ENCODE measurements at places on chromosomes 1 and 21. TPM values are rescaled to one million over a fixed set of nuclear protein-coding genes. Genes with fewer than 3 reads are reported as not detected.
A peak's percentile ranks its signal among the peaks of the same experiment; 100 is the strongest.

The LCE2C gene
- total RNA-seq: not detected

The MFSD2A gene
- 23.4 TPM for total RNA-seq

DNA sequence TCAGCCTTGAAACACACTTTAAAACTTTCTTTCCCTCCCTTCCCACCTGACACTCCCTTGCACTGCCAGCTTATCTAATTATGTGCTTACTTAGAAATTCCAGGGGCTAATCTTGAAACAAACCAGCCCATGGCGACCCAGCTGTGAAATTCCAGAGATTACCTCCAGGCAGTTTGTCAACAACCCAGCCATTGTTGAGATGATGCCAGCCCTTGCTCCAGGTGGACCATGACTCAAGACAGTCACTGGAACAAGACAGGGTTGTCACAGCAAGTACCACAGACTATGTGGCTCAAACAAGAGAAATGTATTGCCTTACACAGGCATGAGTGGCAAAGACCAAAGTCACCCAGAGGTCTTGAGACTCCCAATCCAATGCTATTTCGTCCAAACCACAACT lies 7.9 kb downstream of the FYB2 start:
- H3K27ac ChIP-seq: no peak overlapping the region
- no peaks in the 10 kb centered on the region for H3K36me3 ChIP-seq
- no peak for DNase-seq
- no peaks in the 10 kb centered on the region for H3K4me1 ChIP-seq
- no peaks in the 10 kb centered on the region for H3K27me3 ChIP-seq

- no peaks in the 10 kb centered on the region for H3K4me1 ChIP-seq
- no peaks in the 10 kb centered on the region for H3K36me3 ChIP-seq
- H3K27me3 ChIP-seq: no peaks in the 10 kb centered on the region
Measured at GRCh38 chr1:75901371-75901770, 30.8 kb downstream of the ASB17 start.

GRCh38 chr1:210332233-210332632 lies 3.5 kb downstream of the HHAT start:
- DNase-seq: no peak
- peaks cover 26% of the 10 kb centered on the region for H3K4me1 ChIP-seq
- no peak overlapping the region for H3K4me3 ChIP-seq
- peak overlapping the region; percentile 6 for H3K27ac ChIP-seq
- no peaks in the 10 kb centered on the region for H3K27me3 ChIP-seq
- H3K36me3 ChIP-seq: no peaks in the 10 kb centered on the region

GRCh38 chr1:160711602-160712311 lies at the start of gene CD48:
TSS of gene CD48 (minus strand) at chr1:160711822. CDS start at chr1:160711763, 59 bp downstream.
- no peaks in the 10 kb centered on the region for H3K36me3 ChIP-seq
- peak within 1 kb of the TSS; percentile 93 for H3K4me3 ChIP-seq
- peak within 1 kb of the TSS; percentile 100 for H3K27ac ChIP-seq
- no peaks in the 10 kb centered on the region for H3K27me3 ChIP-seq
- DNase-seq: no peak

GRCh38 chr1:27341525-27342252 lies at the start of gene SYTL1:
TSS of gene SYTL1 (plus strand) at chr1:27342022. CDS start at chr1:27345335, 3,313 bp downstream.
- H3K4me1 ChIP-seq: peaks cover 33% of the 10 kb centered on the region
- DNase-seq: no peak
- H3K36me3 ChIP-seq: no peaks in the 10 kb centered on the region
- H3K27ac ChIP-seq: peak within 1 kb of the TSS; percentile 73
